CD4-positive, alpha-beta T cell treated with Interleukin-15 for 1 hour (primary cell): ENCODE measurements at places on chromosomes 1 and 21.

DNA sequence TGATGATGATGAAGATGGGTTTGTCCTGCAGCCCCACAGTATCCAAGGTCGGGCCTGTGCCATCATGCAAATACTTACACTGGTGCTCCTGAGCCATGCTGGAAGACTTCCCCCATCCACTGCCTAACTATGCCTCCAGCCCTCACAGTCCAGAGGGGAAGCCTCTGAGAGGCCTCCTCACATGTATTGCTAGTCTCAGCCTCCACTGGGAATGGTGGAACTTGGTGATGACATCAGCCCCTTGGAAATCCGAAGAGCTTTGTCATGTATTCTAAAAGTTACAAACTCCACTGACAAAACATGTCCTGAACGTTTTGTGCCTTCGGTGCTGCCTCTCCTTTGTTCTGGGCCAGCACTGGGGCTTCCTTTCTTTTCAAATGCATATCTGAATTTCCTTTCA, 61.1 kb upstream of the DMRTB1 start:
- DNase-seq, result no peak

- peak; percentile 15 for DNase-seq
These were observed 47.1 kb downstream of the WNT9A start for GRCh38 chr1:227900571-227901051.

GRCh38 chr1:7325254-7325653, 445.8 kb upstream of the VAMP3 start:
- DNase-seq, result no peak

DNA sequence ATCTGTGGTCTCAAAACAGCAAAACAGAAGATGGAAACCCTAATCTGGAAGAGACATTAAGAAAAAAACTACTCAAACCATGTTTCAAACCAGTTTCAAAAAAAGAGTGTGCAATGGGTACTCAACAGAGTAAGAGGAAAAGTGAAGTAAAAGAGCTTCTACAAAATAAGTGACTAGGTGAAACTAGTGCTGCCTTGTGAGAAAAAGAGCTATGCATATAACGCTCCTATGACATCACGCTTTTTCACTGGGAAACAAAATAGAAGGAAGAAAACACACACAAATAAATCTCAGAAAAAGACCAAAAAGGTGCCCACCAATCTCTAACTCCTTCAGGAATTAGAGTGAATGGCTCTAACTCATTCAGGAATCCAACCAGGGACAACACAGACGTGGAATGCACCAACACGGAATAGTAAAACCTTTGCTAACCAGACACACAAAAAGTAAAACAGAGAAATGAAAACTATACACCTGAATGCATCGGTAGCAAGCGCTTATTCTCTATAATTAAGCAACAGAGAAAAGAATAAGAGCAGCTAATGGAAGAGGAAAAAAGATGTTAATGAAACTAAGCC, 1.3 kb downstream of the FOXJ3 start:
- no peak for DNase-seq

GRCh38 chr1:27968692-27969091, 8.9 kb downstream of the XKR8 start:
- no peak for DNase-seq

DNA sequence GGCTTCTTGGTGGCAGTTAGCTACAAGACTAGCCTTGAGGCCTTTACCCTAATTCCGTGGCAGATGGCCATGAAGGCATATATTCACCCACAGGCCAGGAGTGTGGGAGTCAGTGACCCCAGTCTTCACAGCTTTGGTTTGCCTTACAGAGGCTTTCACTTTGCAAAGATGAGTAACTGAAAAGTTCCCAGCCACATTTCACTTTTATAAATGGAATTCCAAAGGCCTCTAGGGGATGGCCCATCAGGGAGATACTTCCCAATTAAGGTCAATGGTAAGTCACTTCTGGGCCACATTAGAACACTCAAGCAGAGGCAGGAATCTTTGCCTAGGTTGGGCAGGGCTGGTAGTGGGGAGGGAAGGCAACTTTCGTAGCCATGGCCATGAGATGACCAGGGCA, 13.1 kb upstream of the HEYL start:
- DNase-seq, result no peak

DNA sequence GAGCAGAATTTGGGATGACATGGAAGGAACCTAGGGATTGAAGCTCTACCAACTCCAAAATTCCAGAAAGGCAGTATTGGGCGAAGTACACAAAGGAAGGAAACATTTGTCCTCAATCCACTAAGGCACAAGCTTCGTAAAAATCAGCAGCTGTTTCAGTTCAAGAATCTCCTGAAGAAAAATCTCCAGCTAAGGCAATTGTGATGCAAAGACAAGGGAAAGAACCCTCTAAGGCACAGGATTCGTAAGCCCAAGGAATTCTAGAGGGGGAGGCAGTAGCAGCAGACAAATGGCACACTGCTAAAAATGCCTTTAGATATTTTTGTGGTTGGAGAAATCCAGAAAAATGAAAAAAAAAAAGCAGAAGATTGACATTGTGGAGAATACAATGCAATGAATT, 64.5 kb upstream of the PLPPR5 start:
- DNase-seq, result no peak

- no peak for DNase-seq
These were observed 86.1 kb upstream of the CD53 start for GRCh38 chr1:110786802-110787327.

DNA sequence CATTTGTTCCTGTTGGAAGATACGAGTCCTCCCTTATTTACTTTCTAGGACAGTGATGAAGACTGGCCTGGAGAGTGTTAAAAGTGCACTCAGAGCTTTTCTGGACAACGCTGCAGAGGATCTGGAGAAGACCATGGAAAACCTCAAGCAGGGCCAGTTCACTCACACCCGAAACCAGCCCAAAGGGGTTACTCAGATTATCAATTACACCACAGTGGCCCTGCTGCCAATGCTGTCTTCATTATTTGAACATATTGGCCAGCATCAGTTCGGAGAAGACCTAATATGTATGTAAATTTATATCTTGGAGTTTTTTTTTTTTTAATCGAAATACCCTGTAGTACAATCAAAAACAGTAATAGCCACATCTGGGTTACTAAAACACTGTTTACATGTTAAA, 190.5 kb downstream of the ZP4 start:
- DNase-seq, result no peak

- no peak for DNase-seq
These were observed 33.0 kb upstream of the GJB5 start for GRCh38 chr1:34721646-34722355.

DNA sequence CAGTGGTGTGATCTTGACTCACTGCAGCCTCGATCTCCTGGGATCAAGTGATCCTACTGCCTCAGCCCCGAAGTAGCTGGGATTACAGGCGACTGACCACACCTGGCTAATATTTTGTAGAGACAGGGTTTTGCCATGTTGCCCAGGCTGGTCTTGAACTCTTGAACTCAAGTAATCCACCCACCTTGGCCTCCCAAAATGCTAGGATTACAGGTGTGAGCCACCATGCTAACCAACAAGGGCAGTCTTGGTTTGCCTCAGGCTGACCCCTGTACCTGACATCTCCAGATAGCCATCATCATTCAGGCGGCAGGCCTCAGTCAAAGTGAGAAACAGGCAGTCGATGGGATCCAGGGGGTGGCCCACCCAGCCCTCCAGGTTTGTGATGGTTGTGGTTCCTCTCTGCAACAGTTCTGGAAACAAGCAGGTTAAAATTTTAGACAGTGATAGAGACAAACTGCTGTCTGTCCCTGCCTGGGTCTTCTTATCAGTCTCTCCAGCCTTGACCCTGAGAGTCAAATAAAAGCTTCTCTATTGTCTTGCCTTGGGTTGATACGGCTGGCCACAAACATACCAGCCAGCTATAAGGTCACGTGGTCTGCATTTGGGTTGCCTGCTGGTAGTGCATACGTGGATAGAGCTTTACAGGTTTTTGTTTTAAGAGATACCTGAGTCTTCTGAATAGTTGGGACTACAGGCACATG, 26.8 kb downstream of the UROD start:
- no peak for DNase-seq

GRCh38 chr21:34582506-34583150, 32.3 kb downstream of the RCAN1 start:
- no peak for DNase-seq

DNA sequence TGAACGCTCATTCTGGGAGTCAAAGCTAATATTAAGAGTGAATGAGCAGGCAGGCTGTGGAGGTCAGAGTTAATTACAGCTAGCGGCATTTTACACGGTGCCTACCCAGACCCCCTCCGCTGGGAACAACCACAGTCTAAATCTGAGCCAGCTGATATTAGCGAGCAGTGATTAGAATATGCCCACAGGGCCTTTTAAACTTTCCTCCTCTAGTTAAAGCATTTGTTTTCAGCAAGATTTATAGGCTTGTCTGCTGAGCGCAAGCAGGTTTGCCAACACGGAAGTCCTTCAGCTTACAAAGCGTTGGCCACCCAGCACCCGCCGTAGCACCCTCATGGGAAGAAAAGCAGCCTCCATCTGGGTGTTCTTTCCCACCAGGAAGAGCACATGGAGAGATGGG, 72.1 kb downstream of the LMX1A start:
- DNase-seq, result no peak

DNA sequence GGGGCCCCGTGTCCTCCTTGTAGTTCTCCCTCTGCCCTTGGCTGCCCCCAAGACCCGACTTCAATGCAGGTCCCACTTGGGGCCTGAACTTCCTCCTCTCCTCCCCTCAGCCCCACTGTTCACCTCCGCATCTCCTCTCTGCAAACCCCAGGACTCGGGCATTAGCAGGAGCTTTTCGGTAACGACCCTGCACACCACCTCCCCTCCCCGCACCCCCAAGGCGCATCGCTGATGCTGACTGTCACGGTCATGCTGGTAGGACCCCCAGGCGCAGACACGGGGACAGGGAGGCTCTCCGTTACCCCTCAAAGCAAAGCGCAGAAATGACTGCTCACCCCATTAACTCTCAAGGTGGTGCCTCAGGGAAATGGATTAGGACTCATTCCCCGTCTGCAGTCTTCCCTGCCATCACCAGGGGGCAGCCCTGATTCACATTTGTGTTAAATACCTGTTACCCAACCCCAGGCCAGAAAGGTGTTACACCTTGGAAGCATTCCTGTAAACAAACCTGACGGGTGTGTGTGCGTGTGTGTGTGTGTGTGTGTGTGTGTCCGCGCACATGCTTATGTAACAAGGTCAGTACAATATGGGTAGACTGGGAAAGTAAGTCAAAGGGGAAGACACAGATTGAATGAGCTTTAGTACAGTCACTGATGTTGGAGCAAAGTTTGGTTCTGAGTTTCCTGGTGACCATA, 6.4 kb upstream of the GUCA2B start:
- peak; percentile 48 for DNase-seq

DNA sequence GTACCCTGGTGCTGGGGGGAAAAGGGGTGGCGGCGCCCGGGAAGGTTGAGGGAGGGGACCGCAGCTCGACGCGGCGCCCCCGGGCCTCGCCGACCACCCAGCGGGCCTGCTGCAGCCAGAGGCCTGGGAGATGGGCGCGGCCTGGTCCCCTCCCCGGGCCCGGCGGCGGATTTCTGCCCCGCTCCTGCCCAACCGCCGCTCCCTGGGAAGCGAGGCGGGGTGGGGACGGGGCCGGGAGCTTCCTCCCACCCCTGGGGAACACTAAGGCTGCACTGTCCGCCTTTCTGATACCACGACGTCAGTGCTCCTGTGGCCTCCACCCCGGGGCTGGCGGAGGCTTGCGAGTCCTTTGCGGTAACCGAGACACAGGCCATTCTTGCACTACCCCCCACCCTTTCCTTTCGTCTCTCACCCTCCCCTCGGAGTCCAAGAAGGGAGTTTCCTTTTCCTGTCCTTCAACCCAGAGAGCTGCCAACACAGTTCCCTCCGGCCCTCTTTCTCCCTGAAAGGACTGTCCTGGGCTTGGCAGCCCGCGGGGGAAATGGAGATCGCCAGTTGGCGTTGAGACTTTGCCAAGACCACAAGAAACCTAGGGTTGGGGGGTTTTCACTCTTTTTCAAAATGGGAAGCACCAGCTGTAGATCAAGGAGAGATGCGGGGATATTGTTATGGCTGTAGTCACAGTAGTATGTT, 742 bp downstream of the SH3GLB1 start:
- peak; percentile 55 for DNase-seq

DNA sequence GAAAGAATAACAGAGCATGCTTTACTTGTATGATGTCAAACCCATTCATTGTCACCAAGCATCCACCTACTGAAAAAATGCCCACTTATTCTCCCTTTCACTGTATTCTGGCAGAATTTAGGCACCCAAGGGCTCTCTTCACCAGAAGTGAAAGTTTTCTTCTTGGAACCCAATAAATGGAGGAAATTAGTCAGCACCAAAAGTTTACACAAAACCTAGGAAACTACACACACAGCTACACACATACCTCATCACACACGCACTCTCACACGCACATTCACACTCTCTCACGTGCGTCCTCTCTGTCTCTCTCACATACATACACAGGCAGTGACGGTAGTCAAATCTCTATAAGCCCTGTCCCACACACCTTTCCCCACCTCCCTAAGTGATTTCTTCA, 37.6 kb downstream of the MCOLN2 start:
- no peak for DNase-seq

DNA sequence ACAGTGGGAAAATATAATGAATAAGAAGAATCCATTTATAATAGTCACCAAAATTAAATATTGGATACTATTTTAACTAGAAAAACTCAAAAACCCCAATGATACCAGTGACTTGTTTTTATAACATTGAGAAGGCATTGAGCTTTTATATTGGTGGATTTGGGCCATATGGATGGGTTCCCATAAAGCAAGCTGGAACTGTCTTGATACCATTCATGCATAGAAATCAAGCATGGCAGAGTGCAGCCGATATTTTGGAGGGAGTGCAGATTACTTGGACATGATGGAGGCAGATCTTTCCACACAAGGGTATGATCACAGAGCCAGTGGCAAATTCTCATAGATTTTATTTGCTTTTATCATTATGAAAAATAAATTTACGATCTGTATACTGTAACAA, 3.8 kb upstream of the RWDD3 start:
- DNase-seq, result no peak

GRCh38 chr1:6825828-6826227, 40.6 kb downstream of the CAMTA1 start:
- DNase-seq, result no peak

- no peak for DNase-seq
These were observed 177.3 kb upstream of the GORAB start for GRCh38 chr1:170354690-170355089.

GRCh38 chr1:228299211-228299610, 91.4 kb downstream of the OBSCN start:
- no peak for DNase-seq

- DNase-seq, result no peak
These were observed 77.4 kb downstream of the S1PR1 start for GRCh38 chr1:101314244-101314643.

- no peak for DNase-seq
These were observed 375.9 kb downstream of the PTBP2 start for GRCh38 chr1:97097404-97097925.

- DNase-seq, result no peak
These were observed 44.7 kb downstream of the ETS2 start for GRCh38 chr21:38850277-38850951.

DNA sequence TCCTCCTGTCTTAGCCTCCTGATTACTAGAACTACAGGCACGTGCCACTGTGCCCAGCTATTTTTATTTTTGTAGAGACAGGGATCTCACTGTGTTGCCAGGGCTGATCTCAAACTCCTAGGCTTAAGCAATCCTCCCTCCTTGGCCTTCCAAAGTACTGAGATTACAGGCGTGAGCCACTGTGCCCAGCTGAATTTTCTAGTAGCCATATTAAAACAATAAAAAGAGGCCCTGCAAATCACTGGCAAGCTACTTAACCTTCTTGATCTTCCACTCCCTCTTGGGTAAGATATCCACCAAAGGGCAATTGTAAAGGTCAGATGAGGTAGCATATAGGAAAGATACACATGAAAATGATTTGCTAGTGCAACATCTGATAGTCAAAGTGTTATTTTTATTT, 65.6 kb upstream of the SRSF10 start:
- DNase-seq, result no peak
